ENCODE measurements at places on chromosomes 6 and 20.

- peak; percentile 83 for DNase-seq
Measured at GRCh38 chr20:38460040-38460623, 12.5 kb upstream of the RALGAPB start.

- no peak for DNase-seq
Measured at GRCh38 chr20:35697696-35698297, 1.4 kb downstream of the NFS1 start.

DNA sequence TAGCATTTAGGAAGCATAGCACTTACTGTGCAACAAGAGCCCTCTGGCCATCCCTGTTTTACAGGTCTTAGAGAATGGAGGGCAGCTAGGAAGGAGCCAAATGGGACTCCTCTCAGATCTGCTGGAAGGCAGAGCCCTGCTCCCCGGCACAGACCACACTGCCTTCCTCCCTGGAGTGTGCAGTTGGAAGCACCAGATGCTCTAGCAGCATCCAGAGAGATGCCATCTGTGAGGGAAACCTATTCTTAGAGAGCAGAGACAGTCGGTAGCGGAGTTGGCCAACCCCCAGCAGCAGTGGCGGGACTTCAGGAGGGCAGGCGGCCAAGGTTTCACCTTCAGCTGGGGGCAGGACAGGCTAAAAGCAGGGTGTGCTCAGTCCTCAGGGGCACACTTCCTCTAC lies 16.7 kb upstream of the E2F1 start:
- DNase-seq, result no peak

- DNase-seq, result no peak
Measured at GRCh38 chr6:70839286-70840266, 117.3 kb downstream of the B3GAT2 start.

Measured in SW 1271 (cell line).